ENCODE measurements at places on chromosomes 16 and 17.
A peak's percentile ranks its signal among the peaks of the same experiment; 100 is the strongest.

GRCh38 chr17:79306424-79307318 lies 232.0 kb downstream of the ENGASE start:
- DNase-seq, result no peak

DNA sequence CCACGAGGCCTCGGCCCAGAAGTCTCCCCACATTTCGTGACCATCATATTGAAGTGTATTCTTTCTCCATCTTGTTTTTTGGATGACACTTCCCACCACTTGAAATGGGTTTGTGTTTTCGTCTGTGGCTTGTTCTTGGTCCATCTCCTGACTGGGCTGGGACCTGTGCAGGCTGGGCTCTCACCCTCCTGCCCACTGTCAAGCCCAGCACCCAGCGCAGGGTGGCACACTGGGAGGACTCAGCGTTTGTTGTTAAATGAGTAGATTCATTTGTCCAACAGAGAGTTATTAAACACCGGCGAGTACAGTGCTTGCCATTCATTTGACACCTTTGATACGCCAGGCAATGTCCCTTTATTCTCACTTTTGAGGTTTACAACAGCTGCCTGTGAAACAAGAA lies 22.6 kb downstream of the NT5M start:
- DNase-seq, result no peak

- no peak for DNase-seq
These were observed 56.3 kb downstream of the GAN start for GRCh38 chr16:81371106-81371505.

DNA sequence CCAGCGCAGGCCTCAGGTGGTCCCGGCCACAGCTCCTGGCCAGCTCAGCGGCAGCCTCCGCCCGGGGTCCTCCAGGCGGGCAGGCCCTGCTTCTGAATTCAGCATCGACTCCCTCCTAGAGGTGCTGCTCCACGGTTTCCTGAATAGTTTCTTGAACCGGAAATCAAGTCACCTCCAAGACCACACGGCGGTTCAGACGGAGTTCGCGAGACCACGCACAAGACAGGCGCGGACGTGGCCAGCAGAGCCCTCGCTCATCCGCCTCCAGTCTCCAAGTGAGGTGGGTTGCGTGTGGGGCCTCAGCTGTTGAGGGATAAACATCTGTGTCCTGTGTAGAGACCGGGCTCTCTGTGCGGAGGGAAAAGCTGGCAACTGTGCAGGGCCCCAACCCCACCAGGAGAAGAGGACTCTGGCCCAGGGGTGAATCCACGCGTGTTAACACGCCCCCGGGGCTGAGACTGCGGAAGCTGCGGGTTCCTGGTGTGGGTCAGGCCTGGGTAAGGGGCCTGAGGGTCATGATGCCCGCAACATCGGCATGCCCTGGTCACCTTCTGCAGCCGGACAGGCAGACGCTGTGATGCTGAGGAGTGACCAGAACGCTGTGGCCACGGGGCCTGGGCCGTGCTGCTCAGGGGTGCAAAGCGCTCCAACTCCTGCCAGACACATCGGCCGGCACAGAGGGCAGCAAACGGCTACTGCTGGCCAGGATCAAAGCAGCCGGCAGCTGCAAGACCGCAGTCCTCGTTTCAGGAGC lies 55.0 kb upstream of the METRNL start:
- DNase-seq, result no peak

DNA sequence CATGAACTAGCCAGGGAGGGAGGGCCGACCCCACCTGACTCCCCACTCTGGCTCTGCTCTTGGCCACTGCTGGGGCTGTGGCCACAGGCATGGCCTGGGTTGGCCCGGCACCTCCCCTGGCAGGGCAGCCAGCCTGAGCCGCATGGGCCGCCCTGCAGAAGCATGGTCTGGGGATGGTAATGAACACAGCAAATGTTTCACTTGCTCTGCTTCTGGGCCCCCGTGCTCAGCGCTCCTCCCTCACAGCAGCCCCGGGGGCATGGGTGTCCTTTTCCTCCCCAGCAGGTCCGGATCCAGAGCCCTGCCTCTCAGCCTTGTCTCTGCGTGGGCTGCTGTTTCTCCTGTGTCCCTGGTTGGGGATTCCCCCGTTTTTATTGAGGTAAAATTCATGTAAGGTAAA lies 30.9 kb upstream of the KCNJ12 start:
- DNase-seq, result no peak

DNA sequence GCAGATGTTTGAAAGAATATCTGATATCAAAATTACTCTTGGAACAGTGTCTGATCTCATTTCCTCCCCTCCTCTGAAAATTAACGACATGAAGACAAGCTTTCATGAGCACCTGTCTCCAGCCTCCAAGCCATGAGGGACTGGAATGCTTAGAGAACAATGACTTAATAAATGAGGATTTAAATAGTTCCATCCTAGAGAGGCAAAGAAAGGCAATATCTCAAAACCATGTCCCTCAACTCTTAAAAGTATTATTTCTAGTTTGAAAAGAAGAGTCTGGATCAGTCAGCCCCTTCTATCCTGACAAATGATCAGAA lies 137.5 kb downstream of the ANKFN1 start:
- no peak for DNase-seq

GRCh38 chr16:89491974-89492687 lies 1.8 kb upstream of the ANKRD11 start:
- no peak for DNase-seq

DNA sequence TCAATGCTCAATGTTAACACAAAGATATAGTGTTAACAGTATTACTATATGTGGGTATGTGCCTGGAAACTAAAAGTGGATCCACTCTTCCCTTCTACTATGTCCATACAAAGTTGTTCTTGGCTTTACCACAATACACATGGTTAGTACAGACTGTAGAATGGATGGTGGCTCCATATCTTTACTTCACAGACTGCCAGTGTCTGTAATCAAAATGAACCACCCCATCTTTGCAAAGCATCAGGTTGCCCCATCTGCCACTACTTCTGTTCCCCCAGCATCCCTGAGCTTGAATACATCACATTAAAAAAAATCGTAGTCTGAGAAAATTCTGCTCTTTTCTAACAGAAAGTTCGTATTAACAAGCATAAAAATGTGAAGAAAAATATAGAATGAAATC lies 30.0 kb downstream of the USP32 start:
- no peak for DNase-seq

- DNase-seq, result no peak
These were observed 623.2 kb upstream of the ZFHX3 start for GRCh38 chr16:73670836-73671820.

- DNase-seq, result peak; percentile 82
These were observed at the start of gene PNMT for GRCh38 chr17:39667945-39668924. TSS of gene PNMT (plus strand) at chr17:39668453. CDS start at chr17:39668476, 23 bp downstream.

- DNase-seq, result peak; percentile 64
These were observed 105.0 kb downstream of the ZNF778 start for GRCh38 chr16:89322321-89323119.

GRCh38 chr17:75764711-75765421 lies at the start of gene GALK1:
TSS of gene GALK1 (minus strand) at chr17:75765192. CDS start at chr17:75765136, 56 bp downstream.
- DNase-seq, result peak; percentile 94

DNA sequence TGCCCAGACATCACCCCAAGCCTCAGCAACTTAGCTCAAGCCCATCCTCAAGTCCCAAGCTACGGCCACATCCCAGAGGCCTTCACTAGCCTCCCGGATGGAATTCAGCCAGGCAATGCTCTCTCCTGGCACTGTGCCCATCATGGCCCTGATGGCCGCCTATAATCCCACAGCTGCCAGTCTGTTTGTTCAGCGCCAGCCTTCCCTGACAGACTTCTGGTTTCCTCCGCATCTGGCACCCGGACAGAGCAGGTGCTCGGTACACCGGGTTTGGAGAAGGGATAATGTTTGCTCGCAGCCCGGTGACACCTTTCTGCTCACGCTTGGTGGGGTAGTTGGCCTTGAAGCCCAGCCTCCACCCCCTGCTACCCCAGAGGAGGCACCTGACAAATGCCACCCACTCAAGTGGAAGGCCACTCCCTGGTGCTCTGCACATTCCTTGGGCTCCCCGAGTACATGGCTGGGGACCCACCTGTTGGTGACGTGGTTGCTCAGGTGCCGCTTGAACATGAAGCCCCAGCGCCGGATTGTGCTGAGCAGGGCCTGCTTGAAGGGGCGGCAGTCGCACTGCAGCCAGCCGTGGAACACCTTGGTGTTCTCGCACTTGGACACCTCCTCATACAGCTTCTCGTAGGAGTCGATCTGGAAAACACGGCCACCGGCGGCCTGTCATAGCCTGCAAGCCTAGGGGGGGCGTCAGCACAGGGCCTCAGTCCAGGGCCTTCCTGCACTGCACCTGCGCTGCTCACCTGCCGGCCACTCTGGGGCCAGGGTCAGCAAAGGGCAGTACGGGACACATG lies 47.1 kb downstream of the DNAH17 start:
- no peak for DNase-seq

DNA sequence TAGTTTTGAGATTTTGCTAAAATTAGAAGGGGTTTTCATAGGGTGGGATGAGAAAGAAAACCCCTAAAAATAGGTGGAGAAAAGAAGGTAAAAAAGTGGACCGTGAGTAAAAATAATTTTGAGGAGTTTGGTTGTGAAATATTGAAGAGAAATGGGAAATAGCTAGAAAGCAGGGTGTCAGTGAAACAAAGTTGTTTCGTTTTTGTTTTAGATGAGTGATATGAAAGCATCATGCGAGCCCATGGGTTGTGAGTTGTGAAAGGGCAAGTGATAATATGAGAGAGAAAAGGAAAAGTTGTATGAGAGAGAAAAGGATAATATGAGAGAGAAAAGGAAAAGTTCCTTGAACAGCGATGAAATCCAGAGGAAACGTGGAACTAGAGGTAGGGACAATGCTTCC lies 7.3 kb upstream of the SMIM36 start:
- DNase-seq, result no peak

GRCh38 chr16:72877374-72878028 lies 170.4 kb downstream of the ZFHX3 start:
- DNase-seq, result peak; percentile 74
